ENCODE measurements at places on chromosomes 16 and 17.

GRCh38 chr17:3318336-3318735, 20.2 kb upstream of the OR3A1 start:
- no peak for DNase-seq

GRCh38 chr16:84308120-84308519, 13.4 kb downstream of the WFDC1 start:
- DNase-seq: peak; percentile 44

DNA sequence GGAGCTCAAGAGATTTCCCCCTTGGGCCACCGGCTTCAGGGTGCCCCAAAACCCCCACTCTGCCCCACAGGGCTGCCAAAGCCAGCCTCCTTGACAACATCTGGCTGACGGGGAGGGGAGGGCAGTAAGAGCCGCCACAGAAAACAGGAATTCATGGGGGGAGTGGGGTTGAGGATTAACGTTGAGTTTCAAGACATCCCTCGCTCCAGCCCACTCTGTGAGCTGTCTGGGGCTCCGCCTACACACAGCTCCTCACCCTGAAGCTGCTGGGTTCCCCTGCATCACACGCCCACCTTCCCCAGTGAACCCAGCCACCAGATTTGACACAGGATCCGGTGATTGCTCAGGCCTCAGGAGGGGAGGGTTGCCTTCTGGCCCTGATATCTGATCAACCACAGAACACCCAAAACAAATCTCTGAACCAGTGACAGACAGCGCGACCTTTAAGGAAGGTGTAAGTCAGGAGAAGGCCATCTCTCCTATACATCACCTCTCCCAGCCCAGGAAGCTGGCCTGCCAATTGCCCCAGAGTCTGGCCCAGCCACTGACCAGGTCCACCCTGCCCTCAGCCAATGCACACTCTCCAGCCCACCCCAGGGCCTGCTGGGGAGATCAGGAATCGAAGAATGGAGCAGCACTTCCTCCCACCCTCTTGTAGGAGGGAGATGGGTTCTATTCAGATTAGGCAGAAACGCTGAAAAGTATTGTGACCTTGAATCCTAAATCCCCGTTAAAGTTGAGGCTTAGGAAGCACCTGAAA, 132.1 kb downstream of the CLEC16A start:
- DNase-seq: peak; percentile 87

DNA sequence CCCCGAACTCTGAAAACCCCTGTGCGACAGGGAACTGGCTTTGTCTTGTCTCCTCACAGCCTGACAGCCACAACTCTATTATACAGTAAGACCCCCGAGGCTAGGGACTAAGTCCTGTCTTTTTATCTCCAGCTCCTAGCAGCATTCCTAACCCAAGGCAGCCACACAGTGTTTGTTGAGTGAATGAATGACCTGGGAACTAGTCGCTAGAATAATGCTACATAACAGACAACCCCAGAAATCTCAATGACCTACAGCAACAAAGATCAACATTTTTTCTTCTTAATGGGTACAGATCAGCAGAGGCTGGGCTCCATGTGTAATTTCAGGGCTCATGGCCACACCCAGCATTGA, 71.4 kb upstream of the TNRC6C start:
- DNase-seq: no peak

GRCh38 chr17:49545806-49546545, 29.7 kb upstream of the NXPH3 start:
- no peak for DNase-seq

GRCh38 chr16:27169511-27170071, 33.7 kb upstream of the KDM8 start:
- peak; percentile 85 for DNase-seq

Data from activated CD4-positive, alpha-beta T cell treated with anti-CD3 and anti-CD28 coated beads for 48 hours (primary cell).